ENCODE measurements at places on chromosomes 3 and 15.

DNA sequence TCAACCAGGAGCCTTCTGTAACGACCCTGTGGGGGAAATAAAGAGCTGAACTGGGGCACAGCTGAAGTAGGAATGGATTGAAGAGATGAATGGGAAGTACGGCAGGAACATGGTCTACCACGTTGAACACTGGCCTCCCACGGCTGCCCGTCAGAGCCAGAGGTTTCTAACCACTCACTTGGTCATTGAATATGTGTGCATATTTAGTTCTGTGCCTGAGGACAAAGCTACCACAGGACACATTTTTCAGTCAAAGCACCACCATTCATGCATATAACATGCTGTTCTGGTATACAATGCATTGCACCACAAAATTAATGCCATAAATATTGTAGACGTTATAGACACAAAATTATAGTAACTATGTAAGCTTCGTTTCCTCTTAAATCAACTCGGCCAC lies 75.5 kb downstream of the MB21D2 start:
- DNase-seq: no peak

DNA sequence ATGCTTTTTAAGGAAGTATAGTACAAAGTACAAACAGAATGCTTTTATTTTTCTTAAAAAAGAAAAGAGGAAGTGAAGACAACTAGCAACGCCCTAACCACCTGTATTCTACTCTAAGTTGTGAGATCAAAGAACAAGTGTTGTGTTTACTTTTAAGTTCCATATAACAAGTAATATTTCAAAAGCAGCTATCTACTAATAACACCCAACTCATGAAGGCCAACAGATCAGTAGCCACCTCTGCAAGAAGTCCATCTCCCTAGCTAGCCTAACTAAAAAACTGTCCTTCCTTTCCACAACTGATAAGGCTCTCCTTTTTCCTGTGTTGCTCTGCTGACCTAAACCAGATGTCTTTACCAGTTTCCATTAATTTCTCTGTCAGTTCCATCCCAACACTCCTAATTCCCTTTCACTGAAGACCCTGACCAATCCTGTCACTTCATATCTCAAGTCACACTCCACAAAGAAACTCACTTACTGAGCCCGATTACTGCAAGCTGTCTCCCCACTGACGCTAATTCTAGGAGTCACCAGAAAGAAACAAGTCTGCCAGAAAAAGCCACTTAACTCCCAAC lies 26.9 kb downstream of the PHC3 start:
- peak; percentile 73 for DNase-seq

DNA sequence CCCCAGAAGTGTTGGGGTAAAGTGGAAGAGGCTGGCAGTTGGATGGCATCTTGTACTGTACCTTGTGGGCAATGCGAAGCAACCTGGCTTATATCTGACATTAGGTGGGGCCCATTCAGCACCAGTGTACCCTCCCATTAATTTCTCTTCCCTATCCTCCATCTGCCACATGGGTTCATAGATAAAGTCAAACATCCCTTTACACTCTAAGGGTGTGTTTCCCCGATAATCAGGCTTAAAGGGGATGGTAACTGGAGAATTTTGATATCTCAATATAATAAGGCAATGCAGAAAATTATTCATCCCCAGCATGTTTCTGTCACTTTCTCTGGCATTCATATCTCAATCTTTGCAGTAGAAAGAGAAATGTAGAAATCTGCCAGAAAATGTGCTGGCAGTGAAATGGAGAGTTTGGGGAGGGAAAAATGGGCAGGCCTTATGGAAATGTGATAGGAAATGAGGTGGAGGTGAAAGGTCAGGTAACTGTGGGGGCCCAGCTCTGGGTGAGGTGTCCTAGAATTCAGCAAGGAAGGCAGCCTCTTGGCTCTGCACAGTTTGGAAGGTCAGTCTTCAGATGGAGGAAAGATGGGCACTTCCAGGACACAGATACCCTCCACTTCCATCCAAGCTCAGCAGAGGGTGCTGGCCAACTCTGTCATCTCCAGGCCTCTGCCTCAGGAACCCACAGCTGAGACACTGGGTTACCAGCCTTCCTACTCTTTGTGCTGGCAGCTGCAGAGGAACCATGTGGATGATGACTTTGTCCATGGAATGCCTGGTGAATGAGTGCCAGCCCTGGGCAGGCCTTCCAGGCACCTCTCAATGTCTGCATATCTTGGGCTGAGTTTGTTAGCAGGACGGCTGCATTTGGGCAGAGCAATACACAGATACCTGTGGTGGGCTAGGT lies 325.9 kb upstream of the CTDSPL start:
- no peak for DNase-seq

DNA sequence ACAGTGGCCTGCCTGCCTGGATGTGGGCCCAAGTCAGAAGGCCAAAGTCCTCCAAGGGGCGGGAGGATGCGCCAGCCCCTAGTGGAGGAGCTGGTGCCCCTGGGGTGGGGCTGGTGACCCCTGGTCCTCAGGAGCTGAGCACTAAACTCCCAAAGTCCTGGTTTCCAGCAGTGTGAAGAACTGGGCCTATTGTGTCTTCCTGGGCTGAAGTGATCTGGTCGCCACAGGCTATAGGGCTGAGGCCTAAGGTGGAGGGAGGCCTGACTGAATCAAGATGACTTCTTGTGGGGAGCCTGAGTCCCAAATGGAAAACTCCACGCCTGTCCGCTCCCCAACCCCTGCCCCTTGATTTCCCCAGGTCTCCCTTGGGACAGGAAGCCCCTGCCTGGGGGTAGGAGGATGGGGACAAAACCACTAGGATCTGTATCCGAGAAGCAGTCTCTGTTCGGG lies 753 bp upstream of the FES start:
- no peak for DNase-seq

All from GM12865 (cell line).